ENCODE measurements at places on chromosomes 6 and 20.

- DNase-seq = peak; percentile 22
These were observed 92.0 kb upstream of the PAX1 start for GRCh38 chr20:21613512-21613911.

DNA sequence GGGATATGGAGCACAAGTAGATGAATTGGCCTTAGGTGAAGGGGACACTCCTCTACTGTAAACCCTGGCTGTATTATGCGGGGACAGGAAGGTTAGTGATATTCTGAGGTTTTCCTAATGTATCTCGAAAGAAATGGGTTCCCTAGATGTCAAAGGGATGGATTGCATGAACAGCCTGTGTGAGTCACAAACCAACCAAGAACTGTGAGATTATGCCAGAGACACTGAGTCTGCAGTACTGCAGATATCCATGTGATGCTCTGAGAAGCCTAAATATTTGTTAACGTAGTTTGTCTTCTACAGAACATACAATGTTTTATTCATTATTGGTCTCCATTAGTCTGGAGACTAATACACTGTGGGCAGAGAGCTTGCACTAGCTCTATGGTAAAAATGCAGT is 182.2 kb downstream of the AKAP7 start:
- DNase-seq = no peak

GRCh38 chr6:113489952-113490746 is 367.0 kb upstream of the MARCKS start:
- no peak for DNase-seq

- no peak for DNase-seq
These were observed 174.1 kb downstream of the FARS2 start for GRCh38 chr6:5435449-5435848.

- DNase-seq = no peak
These were observed 502.3 kb upstream of the IMPG1 start for GRCh38 chr6:76574746-76575145.

DNA sequence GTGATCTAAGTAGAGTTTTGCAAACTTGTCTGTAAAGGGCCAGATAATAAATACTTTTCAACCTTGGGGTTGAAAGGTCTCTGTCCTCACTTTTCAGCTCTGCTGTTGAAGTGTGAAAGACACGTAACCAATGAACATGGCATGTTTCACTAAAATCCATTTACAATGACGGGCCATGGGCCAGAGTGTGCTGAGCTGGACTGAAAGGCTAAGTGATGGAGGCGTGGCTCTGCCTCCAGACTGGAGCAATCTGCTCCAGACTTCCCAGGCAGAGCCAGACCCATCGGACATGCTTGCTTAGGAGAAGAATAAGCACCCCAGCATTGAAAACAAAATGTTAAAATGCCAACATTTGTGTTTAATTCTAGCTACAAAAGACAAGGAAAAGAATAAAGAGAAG is 41.4 kb downstream of the SCAND1 start:
- DNase-seq = no peak

DNA sequence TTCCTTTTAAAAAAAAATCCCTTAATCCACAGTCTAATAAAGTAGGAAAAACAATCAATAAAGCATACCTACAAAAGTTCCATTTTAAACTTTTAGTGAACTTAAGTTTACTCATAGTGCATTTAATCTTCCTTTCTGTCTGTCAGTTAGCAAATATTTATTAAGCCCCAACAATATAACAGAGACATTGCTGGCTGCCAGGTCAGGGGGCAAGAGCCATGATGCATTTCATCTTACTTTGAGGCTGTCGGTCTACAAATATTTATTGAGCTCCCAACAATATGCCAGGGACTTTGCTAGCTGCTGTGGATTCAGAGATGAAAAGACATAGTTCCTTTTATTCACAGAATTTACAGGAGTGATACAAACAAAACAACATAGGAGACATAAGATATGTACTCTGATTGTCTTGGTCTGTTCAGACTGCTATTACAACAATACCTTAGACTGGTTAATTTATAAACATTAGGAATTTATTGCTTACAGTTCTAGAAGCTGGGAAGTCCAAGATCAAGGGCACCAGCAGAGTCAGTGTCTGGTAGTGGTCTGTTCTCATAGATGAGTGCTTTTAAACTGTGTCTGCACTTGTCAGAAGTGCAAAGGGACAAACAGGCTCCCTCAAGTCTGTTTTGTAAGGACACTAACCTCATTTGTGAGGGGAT is 118.6 kb downstream of the PLCB1 start:
- DNase-seq = no peak

- no peak for DNase-seq
These were observed 64.5 kb upstream of the SLC22A1 start for GRCh38 chr6:160057080-160057479.

Data from femur (tissue), 1 donor.